ENCODE measurements at places on chromosomes 7 and 10. TPM values are rescaled to one million over a fixed set of nuclear protein-coding genes. Genes with fewer than 3 reads are reported as not detected.
A peak's percentile ranks its signal among the peaks of the same experiment; 100 is the strongest.

The SH2B2 gene
- total RNA-seq, result 3.3 TPM

The RPEL1 gene
- total RNA-seq, result not detected

The IGF2BP3 gene
- total RNA-seq, result 0.80 TPM

The SLC13A1 gene
- not detected for total RNA-seq

The GPR37 gene
- total RNA-seq, result 2.8 TPM

The ATXN7L1 gene
- 12.2 TPM for total RNA-seq

The ST7 gene
- total RNA-seq, result 57.2 TPM

- no peaks in the 10 kb centered on the region for H3K36me3 ChIP-seq
- H3K27ac ChIP-seq, result no peak overlapping the region
- no peaks in the 10 kb centered on the region for H3K4me1 ChIP-seq
- no peak overlapping the region for H3K4me3 ChIP-seq
- DNase-seq, result no peak
- no peaks in the 10 kb centered on the region for H3K27me3 ChIP-seq
These were observed 193.9 kb downstream of the SDK1 start for GRCh38 chr7:3494947-3495346.

GRCh38 chr7:13743226-13743625, 246.2 kb downstream of the ETV1 start:
- H3K4me3 ChIP-seq, result no peak overlapping the region
- peaks cover 20% of the 10 kb centered on the region for H3K4me1 ChIP-seq
- H3K36me3 ChIP-seq, result no peaks in the 10 kb centered on the region
- peak; percentile 91 for DNase-seq

GRCh38 chr10:30869566-30869965, 162.1 kb downstream of the ZNF438 start:
- no peak overlapping the region for H3K27ac ChIP-seq
- H3K36me3 ChIP-seq, result no peaks in the 10 kb centered on the region
- DNase-seq, result no peak

DNA sequence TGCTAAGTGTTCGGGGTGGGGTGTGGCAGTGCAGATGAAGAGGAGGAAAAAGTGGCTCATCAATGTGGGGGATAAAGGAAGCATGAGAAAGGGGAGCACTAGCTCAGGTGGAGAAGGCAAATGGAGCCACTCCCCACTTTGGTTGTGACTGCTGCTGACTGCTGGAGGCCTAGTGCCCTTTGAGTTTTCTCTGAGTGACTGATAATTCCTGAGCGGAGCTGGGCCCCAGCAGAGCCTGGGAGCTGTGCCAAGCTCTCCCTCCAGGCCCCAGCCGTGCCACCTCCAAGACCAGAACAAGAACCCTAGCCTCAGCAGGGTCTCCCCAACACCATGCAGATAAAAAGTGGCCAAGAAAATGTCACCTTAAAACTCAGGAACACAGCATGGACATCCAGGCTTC, 9.7 kb upstream of the RASSF4 start:
- H3K27ac ChIP-seq, result no peak overlapping the region
- no peak for DNase-seq
- H3K27me3 ChIP-seq, result no peaks in the 10 kb centered on the region
- H3K4me1 ChIP-seq, result peaks cover 12% of the 10 kb centered on the region
- H3K4me3 ChIP-seq, result no peak overlapping the region
- no peaks in the 10 kb centered on the region for H3K36me3 ChIP-seq

- peak overlapping the region; percentile 76 for H3K27ac ChIP-seq
- H3K4me3 ChIP-seq, result no peak overlapping the region
- peaks cover 41% of the 10 kb centered on the region for H3K4me1 ChIP-seq
- H3K27me3 ChIP-seq, result no peaks in the 10 kb centered on the region
- DNase-seq, result peak; percentile 18
These were observed 715 bp upstream of the PANK1 start for GRCh38 chr10:89645742-89646172.

DNA sequence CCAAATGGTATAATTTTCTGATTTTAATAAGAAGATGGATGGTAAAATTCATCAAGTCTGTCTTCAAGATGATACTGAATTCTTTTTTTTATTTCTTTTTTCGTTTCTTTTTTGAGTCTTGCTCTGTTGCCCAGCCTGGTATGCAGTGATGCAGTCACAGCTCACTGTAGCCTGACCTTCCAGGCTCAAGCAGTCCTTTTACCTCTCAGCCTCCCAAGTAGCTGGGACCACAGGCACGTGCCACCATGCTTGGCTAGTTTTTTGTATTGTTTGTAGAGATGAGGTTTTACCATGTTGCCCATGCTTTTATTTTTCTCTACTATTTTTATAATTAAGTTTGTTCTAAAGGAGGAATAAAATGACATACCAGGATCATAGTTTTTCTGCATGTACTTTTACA, 52.1 kb upstream of the HELLS start:
- no peak overlapping the region for H3K4me3 ChIP-seq
- no peak overlapping the region for H3K27ac ChIP-seq
- no peaks in the 10 kb centered on the region for H3K27me3 ChIP-seq
- H3K4me1 ChIP-seq, result no peaks in the 10 kb centered on the region
- DNase-seq, result no peak

All from lung (tissue), 17 donors.